Breast epithelium (tissue), 4 donors: ENCODE measurements at places on chromosomes 12 and 14.

- DNase-seq = no peak
Measured at GRCh38 chr14:23380197-23380914, 3.5 kb downstream of the CMTM5 start.

- no peak for DNase-seq
Measured at GRCh38 chr12:105461271-105461943, 130.9 kb downstream of the C12orf75 start.

- DNase-seq = no peak
Measured at GRCh38 chr14:91893007-91893406, 25.7 kb upstream of the TC2N start.

- no peak for DNase-seq
Measured at GRCh38 chr14:54756656-54757392, 145.8 kb downstream of the GCH1 start.

DNA sequence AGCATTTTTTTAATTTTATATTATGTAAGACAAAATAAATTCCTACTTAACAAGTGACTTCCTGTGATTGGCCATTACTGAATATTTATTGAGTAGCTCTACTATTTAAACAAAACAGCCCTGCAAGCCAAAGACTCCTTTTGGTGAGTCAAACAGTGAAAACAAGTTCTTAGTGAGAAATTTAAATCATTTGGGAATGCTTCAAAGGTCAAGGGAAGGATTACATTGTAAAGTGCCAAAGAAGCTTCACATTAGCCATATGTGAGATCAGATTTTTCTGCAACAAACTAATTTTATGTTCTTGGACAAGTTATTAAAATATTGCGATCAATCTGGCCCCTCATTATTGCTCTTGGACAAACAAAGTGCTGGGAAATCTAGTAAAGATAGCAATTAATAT is 795.4 kb upstream of the MGAT4C start:
- DNase-seq = no peak

DNA sequence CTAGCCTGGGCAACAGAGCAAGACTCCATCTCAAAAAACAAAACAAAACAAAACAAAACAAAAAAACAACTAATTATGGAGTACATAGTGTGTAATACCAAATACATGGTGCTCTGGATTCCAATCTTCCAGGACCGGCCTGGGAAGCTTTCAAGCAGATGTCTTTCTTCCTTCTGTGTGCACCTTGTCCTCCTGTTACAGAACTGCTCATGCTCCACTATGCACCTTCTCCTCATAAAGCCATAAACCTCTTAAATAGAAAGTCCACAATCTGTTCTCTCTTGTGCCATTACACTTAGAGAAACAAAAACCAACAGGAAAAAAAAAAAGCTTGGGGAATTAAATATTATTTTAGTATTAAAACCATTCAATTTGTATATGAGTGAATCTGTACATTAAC is 12.5 kb downstream of the MOK start:
- DNase-seq = no peak

DNA sequence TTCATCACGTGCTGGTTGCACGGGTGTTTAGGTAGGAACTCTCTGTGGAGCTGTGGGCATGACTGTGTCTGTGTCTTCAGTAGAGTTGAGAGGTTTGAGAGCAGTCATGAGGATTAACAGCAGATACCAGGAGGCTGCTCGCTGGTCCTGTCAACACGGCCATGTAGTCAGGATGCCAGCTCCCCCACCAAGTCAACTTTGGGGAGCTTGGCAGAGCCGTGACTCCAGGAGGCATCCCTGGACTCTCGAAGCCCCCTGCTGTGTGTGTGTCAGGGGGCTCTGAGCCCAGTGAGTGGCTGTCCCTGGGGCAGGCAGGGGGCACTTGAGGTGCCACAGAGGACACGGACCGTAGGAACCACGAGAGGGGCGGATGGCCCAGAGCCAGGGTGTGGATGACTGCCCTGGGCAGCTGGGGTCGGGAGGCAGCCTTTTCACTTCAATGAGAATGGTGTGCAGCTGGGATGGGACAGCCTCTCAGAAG is 7.2 kb upstream of the GPR132 start:
- no peak for DNase-seq

DNA sequence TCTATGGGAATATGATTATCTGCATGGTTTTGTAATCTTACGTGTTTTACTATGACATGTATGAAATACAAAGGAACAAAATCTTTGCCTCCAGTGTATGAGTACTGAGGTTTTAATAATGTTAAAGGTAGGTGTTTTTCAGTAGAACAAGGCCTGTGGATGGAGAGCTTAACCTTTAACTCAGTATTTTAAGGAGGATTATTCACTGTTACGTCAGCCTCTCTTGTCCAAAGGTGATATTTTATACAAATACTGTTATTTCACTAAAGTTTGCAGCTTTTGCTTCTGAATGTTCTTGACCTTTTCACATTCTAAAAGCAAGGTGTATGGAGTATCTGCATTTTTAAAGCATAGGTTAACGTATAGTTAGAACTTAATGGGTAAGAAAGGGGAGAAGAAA is 195.3 kb downstream of the ERC1 start:
- no peak for DNase-seq

DNA sequence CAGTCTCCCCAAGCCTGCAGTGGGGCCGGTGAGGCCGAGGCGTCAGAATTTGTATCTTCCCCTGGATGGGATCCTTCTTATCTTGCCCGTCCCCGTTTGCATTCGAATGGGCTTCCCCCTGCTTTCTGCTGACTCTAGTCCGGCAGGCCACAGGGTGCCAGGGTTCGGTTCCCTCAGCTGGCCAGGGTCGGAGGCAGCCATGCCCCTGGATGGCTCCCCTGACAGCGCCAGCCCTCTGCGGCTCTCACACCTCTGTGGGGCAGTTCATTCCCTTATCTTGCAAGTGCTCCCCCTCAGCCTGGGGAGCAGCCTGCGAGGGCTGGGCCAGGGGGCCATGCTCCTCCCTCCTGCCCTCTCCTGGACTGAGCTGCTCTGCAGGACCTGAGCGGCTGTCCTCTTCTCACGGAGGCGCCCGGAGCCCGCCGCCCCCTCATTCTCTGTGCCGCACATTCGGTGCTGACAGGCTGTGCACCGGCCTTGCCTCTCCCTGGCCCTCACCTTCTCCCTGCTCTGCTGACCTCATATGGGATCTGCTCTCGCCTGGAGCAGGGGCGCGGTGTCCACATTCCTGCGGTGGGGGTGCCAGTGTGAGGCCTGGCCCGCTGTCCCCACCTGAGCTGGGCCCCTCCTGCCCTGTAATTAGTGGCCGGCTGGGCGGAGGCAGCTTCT is 32.8 kb downstream of the KIF26A start:
- DNase-seq = no peak

DNA sequence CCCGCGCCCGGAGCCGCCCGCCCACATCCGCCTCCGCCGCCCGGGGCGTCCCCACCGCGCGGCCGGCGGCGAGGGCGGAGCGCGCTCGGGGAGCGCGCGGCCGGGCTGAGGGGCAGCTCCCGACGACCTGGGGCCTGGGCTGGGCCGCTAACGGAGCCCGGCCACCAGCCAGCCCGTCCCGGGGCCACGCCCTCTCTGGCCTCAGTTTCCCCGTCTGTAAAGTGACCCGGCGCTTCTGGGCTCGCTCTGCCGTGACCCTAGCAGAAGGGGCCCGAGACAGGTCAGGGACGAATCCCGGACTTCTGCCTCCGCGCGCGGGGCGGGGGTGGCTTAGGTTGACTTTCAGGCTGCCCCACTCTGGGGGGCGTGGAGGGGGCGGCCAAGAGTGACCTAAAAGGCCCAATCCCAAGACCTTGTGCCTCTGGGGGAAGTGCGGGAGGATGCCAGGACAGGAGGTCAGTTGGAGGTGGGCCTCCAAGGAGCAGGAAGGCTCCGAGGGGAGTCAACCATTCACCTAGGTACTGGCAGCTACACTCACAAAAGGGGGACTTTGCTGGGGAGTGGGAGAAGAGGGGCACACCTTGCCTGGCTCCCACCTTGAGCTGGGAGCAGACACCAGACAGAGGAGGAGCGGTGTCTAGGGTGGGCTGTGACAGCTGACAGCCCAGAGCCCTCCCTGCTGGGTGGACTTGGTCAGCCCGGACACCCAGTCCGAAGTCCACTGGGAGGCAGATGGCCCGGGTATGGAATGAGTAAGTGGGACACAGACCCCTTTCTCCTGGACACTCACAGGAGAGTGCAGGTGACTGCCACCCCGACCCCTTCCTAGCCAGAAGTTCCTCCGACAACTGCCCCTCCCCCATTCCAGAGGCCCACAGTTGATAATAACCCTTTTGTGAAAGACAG is 486 bp upstream of the AKT1 start:
- DNase-seq = no peak

DNA sequence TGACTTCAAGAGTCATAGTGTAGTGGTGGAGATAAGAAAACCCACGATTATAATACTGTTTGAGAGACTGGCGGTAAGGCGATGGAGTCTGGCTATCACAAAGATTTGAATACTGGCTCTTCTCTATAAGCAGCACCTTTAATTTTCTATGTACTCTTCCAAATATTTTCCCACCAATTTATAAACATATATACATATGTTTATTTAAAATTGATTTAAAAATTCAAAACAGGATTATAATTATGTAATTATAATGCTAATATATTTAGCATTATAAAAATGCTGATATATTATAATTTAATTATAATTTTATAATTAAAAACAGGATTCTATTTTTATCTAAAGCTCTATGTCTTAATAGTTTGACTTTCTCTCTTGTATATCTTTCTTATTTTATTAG is 15.4 kb upstream of the DCD start:
- DNase-seq = no peak

GRCh38 chr12:121955258-121956237 is 37.2 kb downstream of the CFAP251 start:
- DNase-seq = no peak

- DNase-seq = no peak
Measured at GRCh38 chr14:87066221-87066817, 926.7 kb downstream of the GALC start.

GRCh38 chr12:78470354-78471195 is 394.0 kb upstream of the SYT1 start:
- no peak for DNase-seq

- DNase-seq = no peak
Measured at GRCh38 chr12:65902500-65902899, 78.2 kb downstream of the HMGA2 start.

DNA sequence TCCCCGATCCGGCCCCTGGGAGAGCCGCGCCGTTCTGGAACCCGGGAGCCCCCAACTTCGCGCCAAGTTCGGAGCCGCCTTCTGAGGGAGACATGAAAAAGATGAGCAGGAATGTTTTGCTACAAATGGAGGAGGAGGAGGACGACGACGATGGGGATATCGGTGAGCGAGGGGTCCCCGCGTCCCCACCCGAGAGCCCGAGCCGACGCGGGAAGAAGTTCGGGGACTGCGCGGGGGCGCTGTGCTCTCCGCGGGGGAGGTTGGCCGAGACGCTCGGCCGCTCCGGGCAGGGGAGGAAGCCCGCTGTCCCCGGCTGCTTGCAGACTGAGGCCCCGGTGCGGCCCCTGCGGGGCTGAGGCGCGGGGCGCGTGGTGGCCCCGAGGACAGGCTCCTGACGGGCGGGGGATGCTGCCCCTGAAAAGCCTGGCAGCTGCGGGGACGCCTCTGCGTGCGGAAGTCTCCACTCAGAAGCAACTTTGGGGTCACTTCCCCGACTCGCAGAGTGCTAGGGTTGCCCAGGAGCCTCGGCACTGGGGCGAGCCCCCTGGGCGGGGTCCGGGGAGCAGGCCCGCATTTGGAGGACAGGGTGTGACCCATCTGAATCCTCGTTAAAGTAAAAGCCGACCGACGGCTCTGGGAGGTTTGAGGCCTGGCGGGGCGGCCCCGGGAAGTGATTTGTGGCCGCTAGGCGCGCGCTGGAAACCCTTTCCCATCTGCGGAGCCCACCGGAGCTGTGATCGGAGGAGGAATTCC is 511 bp downstream of the ANO6 start:
- no peak for DNase-seq

- no peak for DNase-seq
Measured at GRCh38 chr12:98714426-98714825, 69.3 kb downstream of the APAF1 start.

DNA sequence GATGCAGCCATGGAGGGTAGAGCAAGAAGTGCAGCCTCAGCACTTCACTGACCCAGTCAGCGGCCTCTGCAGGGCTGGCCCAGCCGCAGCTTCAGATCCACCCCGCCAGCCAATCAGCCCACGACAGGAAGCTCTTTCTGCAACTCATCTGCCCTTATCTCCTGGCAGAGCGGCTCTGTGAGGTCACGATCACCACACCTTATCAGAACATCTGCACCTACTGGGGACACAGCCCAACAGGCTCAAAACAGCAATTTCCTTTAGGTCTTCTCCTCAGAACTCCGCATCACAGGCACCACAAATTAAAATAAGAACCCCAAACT is 287.3 kb downstream of the BCL11B start:
- no peak for DNase-seq

DNA sequence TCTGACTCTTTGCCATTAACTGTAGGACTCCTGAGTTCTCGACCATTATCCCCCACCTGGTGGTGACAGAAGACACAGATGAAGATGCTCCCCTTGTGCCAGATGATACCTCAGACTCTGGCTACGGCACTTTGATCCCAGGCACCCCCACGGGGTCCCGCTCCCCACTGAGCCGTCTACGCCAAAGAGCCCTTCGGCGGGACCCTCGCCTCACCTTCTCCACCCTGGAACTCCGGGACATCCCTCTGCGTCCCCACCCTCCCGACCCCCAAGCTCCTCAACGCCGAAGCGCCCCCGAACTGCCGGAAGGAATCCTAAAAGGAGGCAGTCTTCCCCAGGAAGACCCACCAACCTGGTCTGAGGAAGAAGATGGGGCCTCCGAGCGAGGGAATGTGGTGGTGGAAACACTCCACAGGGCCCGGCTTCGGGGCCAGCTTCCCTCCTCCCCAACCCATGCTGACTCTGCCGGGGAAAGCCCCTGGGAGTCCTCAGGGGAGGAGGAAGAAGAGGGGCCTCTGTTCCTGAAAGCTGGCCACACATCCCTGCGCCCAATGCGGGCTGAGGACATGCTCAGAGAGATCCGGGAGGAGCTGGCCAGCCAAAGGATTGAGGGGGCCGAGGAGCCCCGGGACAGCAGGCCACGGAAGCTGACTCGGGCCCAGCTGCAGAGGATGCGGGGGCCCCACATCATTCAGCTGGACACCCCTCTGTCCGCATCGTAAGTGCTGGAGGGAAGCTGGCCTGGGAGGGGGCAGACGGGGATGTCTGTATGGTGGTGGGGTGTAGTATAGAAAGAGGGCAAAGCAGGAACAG is 14.4 kb downstream of the TNFRSF1A start:
- DNase-seq = no peak

GRCh38 chr14:71355324-71356201 is 448.3 kb downstream of the PCNX1 start:
- DNase-seq = no peak

GRCh38 chr12:118353721-118354120 is 19.0 kb downstream of the TAOK3 start:
- DNase-seq = no peak

- DNase-seq = no peak
Measured at GRCh38 chr12:83800022-83800421, 1112.6 kb downstream of the SLC6A15 start.
